ENCODE measurements at places on chromosomes 1 and 21.

DNA sequence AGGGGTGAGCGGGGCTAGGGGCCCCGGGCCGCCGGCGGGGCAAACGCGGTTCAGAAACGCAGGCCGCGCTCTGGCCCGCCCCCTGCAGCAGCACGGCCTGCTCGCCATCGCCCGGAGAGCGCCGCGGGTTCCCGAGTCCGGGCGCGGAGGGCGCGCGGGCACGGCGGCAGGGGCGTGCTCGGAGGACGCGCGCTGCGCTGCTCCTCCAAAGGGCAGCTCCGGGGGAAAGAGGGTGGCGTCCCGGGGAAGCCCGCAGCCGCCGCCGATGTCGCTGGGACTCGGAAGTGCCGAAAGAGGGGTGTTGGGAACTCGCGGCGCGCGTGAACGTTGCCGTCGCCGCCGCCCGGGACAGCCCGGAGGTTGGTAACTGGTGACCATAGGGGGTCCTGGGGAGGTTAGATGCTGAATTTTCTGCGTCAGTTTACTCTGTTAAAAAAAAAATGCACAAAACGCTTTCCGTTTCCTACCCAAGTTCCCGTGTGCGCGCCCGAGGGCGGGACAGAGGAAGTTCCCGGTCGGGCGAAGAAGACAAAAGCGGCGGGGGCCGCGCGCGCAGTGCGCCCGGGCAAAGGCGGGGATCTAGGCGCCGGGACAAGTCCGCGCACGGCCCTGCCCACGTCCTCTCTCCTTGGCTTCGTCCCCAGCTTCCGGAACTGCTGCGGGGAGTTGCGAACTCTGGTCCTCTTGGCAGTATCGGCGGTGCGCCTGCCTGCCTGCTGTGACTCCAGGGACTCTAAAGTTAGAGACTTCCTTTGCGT, at the start of gene HHAT:
HHAT (plus strand) TSS at position 157 of the 758 bp plus-strand sequence. CDS start 20,074 bp downstream, outside the sequence.
- peak; percentile 49 for DNase-seq

DNA sequence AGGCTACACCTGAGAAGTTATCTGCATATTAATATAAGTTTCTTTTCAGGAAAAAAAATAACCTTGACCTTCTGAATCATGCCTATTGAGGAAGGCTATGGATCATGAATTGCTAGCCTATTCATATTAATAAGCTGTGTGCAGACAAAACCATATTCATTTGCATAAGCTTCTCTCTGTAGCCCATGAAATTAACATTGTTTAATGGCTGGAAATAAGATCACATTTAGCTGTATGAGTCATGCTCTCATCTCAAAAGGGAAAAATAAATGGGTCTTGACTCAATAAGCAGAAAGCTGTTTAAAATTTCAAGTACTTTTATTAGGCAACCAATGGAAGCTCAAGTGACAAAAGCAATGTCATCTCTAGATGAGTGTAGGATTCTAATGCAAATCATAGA, 330.0 kb upstream of the DEPDC1 start:
- DNase-seq = no peak

GRCh38 chr1:35768350-35769187, 1.2 kb downstream of the CLSPN start:
- DNase-seq = no peak

GRCh38 chr1:1122981-1123480, 7.1 kb upstream of the C1orf159 start:
- no peak for DNase-seq

GRCh38 chr1:43776043-43776761, 68.9 kb downstream of the ST3GAL3 start:
- DNase-seq = no peak

DNA sequence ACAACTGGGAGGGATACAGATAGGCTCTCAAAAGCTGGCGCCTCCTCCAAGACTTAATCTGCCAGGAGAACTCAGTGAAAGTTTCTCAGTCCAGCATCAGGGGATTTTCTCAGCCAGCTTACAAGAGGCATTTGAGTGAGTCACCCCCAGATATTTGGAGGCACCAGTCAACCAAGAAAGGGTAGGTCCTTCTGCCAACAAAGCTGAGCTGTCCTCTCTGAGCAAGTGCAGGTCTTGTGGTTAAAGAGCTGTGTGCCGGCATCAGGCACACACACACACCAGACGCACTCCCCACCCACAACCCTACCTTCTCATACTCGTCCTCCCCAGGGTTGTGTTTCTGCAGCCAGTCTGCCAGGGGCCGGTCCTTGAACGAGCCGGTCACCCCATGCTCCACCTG, 27.0 kb upstream of the PPP1R15B start:
- DNase-seq = no peak

DNA sequence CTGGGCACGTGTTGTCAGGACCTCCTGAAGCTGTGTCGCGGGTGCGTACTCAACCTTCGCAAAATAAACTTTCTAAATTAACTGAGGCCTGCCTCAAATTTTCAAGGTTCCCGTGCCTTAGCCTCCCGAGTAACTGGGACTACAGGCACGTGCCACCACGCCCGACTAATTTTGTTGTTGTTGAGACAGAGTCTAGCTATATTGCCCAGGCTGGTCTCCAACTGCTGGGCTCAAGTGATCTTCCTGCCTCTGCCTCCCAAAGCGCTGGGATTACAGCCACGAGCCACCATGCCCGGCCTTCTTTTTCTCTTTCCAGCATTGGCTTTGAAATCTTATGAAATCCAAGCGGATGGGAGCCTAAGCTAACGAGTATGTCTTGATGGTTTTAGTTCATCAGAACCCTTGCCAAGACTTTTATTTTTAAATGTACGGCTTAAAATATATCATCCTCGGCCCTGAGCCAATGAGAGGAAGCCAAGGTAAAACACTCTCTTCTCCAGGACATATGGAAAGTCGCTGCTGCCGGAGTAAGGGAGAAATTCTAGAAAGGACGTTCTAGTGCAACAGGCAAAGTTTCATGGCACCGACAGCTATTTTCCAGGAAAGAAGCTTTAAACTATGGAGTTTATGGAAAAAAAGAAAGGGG, 12.7 kb upstream of the ERVH48-1 start:
- DNase-seq = no peak

DNA sequence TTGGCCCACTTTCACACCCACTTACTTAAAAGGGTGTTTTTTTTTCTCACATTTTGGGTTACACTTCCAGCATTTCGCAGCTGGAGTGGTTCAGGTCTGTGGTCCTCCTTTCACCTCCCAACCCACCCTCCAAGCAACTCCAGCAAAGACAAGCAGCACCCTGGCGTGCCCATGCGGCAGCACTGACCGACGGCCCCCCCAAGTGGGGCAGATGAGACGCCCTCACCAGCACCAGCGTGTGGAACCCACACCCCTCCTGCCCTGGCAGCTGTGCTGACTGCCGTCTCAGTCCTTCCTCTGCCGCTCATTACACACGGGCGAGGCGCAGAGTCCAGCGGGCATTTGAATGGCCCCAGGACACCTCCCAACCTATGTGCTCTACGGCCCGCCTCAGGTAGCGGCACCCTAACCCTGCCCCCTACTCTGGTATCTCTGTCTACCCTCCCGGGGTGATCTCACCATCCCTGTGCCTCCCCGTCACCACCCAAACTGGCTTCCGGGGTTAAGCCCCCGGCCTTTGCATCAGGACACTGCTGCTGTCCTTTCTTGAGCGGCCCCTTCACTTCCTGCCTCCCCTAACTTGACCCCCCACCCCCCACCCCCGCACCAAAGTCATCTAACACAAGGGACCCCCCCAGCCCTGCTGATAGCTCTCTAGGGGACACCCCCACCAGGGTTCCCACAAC, 10.9 kb downstream of the LSS start:
- DNase-seq = no peak

DNA sequence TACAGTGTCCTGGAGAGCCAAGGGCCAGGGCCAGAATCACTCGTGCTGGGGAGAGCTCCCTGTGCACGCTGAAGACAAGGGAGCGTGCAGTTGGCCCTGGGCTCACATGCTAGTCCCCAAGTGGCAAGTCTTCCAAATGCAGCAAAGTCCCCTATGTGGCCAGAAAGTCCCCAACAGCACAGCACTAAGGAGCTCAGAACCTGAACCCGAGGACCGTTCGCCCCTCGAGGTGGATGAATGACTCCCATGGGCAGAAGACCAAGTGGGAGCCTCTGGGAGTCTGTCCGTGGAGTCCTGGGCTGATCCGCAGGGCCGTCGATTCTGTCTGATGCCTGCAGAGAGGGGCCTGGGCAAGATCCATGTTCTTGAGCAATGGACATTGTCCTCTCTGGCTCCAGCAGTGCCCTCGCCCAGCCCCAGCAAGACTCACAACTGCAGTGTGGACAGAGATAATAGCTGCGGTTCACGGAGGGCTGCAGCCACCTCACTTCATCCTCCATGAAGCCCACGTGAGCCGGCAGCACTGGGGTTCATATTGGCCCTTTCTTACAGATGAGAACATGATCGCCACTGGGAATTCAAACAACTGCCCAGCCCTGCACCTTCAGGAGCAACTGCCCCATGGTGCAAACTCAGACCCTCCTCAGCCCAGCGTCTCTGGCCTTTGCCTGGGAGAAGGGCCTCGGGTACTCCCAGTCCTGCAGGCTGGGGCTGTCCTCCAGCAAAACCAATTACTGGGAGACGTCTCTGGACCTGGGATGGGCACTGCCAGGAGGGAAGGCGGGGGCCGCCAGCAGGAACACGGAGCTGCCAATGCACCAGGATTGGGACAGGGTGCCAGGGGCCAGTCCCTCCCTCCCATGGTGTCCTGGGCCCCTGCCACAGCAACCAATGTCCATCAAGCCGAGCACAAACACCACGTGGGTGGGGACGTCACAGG, 243.7 kb downstream of the NPHP4 start:
- no peak for DNase-seq
